ENCODE measurements at places on chromosomes 7 and 10.

GRCh38 chr10:27719052-27719451 is 26.6 kb downstream of the MKX start:
- DNase-seq = no peak

DNA sequence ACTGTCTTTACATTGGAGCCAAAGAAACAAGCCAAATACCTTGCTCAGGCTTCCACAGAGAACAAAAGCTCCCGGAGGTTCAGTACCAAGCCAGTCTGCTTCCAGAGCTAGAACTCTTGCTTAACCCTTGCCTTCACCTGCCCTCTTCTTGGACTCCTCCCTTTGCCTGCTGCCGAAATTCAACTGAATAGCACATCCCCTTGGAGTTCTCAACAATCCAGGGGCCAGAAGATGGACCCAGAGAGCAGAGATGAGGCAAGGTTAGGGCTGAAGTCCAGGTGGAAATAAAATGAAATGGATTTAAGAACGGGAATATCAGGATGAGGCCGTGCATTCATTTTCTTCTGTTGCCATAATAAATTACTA is 876 bp upstream of the PIK3AP1 start:
- no peak for DNase-seq

GRCh38 chr7:115008465-115009114 is 86.7 kb downstream of the MDFIC start:
- no peak for DNase-seq

DNA sequence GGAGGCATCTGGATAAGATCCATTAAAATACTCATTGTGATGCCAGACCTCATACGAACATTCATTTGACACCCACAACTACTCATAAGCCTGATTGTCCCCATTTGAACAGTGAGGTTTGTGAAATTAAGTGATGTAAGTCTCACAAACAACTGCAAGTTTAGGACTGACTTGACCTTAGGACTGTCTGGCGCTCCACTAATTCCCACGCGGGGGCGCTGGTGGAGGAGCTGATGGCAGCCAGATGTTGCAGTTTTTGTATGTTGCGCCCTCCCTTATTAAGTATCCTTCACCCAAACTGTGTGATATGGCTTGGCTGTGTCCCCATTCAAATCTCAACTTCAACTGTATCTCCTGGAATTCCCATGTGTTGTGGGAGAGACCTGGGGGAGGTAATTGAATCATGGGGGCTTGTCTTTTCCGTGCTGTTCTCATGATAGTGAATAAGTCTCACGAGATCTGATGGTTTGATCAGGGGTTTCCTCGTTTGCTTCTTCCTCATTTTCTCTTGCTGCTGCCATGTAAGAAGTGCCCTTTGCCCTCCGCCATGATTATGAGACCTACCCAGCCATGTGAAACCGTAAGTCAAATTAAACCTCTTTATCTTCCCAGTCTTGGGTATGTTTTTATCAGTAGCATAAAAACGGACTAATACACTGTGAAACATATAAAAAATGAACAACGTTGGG is 20.3 kb upstream of the TIAL1 start:
- no peak for DNase-seq

GRCh38 chr7:149884016-149884415 is 10.2 kb downstream of the ATP6V0E2 start:
- DNase-seq = no peak

DNA sequence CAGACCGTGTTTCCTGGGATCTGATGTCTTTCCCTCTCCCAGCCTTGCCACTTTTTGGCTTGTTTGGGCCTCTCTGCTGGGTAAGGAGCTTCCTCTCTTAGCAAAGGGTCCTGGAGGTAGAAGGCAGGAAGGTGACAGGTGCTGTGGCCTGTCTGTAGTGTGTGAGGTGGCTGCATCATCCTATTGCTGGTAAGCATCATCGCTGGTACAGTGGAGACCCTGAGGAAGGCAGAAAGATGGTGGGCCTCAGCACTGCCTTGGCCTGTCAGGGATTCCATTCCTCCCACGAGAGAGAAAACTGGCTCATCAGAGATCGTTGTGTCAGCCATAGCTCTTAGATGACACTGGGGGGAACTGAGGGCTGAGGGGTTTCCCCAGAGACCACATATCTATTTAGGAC is 46.5 kb downstream of the ZMIZ1 start:
- no peak for DNase-seq

DNA sequence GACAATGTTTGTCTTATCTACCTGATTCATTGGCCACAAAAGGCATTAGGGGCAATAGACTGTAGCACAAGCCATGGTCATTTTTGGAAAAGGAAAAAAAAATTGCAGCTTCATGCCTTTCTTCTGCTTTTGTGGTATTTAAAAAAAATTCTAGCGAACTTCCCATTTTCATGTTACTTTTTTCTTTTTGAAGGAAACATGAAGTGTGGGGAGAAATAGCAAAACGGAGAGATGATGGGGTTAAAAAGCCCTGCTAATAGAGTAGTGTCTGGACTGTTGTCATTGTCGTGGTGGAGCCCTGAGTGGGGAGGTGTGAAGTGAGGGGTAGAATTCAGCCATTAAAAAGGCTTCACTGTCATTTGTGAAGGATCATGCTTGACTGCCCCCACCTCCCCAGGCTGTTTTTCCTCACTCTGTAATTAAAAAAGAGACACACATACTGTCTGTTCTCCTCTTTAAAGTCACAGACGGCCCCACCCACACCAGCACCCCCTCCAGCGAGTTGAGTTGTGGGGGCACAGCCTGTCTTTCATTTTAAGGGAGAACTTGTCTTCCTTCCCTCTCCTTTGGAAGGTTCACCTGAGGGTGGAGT is 272.4 kb downstream of the CREB5 start:
- DNase-seq = no peak

DNA sequence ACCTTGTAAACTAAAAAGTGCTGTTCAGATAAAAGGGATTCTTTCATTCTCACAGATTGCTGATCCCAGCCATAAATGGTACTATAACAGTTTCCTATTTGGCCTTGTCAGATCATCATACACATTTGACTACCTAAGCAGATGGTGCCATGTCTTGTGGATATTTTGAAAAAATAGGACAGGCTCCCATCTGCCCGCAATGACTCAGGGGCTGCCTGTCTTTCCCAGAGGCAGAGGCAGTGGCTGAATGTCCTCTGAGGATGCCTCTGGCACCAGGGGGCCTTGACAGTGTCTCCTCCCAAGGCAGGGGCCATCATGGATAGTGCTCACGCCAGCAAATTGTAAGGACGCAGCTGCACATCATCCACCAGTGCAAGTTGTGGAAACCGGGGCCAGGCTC is 323.0 kb upstream of the PODXL start:
- DNase-seq = no peak

DNA sequence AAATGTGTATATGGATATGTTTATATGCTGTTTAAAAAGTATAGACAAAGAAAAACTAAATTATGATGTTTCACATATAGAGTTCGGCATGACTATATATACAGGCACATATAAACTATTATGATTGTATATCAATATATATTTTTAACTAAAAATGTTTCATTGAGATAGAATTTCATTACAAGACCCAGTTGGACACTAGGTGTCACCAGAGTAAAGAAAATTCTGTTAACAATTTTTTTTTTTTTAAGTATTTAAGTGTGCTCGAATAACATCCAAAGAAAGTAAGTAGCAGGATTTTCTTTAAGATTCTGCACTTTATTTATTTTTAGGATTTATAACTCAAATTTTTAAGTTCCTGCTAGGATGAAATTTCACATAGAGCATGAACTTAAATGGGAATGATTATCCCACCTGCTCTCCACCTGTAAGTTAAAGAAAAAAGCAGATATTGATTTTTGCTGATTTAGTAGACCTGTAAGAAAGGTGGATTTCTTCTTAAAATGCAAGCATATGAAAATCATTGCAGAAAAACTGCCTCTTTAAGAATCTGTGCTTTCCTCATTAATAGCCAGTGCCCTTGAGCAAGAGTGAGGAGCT is 961.5 kb downstream of the PCDH15 start:
- DNase-seq = no peak

DNA sequence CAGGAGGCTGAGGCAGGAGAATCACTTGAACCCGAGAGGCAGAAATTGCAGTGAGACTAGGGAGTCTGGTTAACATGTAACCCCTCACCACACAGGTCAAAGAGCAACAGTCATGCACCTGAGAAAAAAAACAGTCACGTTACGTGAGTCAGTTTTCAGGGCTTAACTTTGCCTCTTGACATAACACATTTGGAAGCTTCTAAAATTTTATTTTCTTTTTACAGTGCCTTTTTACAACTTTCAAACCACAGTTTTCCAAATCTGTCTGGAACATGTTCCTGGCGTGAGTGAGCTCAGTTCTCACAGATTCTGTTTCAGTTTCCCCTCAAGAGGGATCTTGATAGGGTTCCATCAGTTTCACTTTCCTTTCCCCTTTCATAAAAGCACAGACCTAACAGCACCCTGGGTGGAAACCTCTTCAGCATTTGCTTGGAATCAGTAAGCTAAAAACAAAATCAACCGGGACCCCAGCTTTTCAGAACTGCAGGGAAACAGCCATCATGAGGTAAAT is 4.4 kb downstream of the IFIT3 start:
- DNase-seq = no peak

GRCh38 chr7:100804681-100805431 is 22.5 kb downstream of the EPHB4 start:
- DNase-seq = no peak

- no peak for DNase-seq
These were observed 254.3 kb upstream of the NPVF start for GRCh38 chr7:25482631-25483030.

- DNase-seq = no peak
These were observed 2.9 kb downstream of the CDK14 start for GRCh38 chr7:90599038-90599437.

DNA sequence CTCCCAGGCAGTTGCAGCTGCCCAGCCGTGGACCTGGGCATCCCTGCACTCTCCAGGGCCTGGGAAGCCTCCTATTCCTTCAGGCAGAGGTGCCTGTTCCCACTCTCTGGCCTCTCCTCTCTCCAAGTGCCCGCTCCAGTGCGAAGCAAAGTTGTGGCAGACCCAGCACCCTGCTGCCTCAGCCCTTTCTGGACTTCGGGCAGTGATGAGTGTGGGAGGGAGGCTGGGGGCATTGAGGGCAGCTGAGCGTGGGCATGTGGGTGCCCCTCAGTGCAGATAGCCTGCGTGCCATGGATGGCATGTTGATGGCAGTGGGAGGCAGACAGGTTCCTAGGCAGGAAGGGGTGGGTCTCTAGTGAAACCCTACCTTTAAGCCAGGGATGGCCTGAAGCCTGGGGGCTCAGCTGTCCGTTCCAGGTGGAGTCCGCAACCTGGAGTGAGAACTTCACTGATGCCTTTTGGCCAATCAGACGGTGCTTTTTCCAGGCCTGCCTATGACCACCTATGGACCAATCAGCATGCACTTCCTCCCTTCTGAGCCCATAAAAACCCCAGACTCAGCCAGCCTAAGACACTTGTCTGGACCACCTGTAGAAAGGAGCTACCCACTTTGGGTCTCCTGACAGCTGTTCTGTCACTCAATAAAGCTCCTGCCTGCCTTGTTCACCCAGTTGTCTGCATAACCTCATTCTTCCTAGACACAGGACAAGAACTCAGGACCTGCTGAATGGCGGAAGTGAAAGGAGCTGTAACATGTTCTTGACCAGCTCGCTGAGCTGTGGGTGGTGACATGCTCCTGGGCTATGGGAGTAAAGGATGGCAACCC is 26.1 kb downstream of the SVIL start:
- DNase-seq = no peak

DNA sequence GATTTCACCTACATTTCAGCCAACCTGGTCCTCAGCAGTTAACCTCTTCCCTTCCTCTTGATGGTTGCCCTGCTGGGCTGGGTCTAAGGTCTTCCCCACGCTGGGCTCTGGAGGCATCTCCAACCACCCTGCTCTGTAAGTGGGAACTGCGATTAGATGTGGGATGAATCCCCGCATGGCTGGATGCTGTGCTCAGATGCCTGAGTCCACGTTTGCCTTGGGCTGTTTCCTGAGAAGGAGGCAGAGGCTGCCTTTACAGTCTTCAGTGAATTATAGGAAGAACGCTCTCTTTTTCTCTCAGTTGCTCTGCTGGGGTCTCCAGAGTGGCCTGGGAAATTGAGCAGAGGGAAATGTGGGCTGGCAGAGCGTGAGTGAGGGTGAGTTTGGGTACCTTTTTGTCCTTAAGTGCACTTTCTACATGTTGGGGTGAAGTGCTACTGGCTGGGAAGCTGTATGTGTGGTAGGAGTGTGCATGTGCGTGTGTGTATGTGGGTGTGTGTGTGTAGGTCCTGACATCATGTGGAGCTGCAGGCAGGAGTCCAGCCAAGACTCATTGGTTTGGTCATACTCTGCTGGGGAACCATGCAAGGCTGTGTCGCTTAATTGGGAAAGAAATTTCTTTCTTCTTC is 1.5 kb downstream of the GIMAP8 start:
- DNase-seq = no peak

GRCh38 chr7:157058068-157058467 is 47.6 kb upstream of the MNX1 start:
- no peak for DNase-seq

DNA sequence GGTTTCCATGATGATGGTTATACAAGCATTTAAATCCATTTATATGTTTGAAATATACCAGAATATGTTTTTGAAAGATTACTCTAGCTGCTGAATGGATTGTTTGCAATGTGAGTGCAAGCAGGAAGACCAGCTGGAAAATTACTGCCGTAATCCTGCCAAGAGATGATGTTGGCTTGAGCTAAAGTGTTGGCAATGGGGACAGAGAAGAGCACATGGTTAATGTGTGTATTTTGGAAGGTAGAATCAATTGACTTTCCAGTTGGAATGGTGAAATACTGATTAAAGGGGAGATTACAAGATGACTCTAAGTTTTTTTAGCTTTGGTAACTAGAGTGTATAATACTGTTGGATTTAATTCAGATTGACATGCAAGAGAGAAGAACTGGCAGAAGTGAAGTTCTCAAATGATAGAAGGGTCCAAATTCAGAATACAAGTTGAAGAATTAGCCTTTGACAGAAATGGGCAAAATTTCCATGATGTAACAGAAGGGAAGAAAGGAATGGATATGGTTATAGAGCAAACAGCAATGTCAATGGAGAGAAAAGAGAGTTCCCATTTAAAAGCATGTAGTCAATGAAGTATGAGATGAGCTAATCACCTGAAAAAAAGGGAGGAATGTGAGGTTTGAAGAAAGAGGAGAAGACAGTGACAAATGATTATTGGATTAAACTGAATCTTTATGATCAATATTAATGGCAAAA is 422.0 kb downstream of the CDC14C start:
- DNase-seq = no peak

DNA sequence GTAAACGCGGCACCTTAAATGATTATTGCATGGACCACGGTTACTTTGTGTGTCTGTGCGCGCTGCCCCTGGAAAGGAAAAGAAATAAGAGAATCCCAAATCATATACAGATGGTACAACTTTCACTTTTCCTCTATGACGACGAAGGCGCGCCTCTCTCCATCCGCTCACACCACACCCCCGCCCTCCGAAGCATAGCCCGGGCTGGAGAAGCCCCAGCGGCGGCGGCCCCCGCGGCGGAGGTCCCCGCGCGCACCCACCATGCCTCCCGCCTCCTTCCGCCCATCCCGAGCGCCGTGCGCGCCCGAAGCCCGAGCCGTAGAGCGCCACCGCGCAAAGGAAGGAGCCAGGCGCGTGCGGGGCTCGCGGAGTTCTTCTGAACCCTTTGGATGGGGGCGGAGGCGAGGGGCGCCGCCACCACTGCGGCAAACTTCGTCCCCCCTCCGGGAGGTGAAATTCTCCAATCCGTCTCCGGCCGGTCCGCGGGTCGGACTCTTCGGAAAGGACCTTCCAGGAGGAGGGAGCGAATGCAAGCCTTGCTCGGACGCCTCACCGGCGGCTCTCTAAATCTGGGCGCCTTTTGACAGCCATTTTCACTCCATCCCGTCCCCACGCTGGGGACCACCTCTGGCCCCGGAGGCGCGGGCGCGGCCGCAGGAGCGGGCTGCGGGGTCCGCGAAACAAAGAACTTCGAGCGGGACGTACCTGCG is 588 bp downstream of the GLI3 start:
- DNase-seq = no peak

Measured in activated CD4-positive, CD25-positive, alpha-beta regulatory T cell treated with anti-CD3 and anti-CD28 coated beads, Interleukin-2, amount 50 U/mL, for 16 hours (primary cell).